NCI-H774 (cell line): ENCODE measurements at places on chromosomes 7 and 10.

DNA sequence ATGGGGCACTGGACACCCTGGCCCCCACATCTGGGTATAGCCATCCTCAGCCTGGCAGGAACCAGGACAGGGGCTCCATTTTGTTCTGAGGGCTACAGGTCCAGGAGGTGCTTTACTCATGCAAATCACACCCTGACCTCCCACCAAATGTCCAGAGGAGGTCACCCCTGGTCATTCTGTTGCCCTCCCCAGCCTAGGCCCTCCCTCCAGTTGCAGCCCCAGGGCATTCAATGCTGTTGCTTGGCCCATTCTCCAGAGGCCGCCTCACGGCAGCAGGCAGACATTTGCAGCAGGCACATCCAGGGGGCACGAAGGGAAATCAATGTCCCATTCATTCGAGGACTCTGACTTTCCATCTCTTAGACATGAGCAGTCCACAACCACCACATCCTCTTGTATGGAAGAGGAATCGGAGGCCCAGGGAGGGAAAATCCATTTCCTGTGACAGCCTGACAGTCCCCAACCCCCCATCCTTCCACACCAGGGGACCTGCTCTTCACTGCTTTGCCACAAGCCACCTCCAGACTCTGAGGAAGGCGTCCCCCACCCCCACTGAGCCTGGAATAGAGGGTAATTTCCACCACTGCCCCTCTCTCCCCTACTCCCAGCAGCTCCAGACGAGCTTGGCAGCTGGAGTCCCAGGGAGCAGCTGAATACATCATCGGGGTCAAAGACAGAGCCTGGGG lies 76.2 kb upstream of the UNC5B start:
- DNase-seq = no peak

DNA sequence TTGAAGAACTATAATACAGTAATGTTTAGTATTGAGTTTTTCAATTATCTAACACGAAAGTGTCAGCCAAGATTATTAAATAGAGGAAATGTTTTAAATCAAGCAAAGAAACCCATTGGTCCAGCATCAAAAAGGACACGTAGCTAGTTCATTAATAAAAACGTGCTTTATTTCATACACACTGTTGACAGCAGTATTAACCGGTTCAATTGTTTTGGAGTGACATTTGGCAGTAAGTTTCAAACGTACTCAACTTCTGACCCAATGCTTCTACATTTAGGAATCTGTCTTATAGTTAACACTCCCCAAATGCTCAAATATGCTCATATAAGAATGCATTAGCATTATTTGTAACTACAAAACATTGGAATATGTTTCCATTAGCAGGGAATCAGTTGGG lies 41.3 kb downstream of the SLC16A12 start:
- DNase-seq = no peak

- DNase-seq = no peak
Observed at GRCh38 chr7:29270594-29271318, 76.2 kb downstream of the CHN2 start.

DNA sequence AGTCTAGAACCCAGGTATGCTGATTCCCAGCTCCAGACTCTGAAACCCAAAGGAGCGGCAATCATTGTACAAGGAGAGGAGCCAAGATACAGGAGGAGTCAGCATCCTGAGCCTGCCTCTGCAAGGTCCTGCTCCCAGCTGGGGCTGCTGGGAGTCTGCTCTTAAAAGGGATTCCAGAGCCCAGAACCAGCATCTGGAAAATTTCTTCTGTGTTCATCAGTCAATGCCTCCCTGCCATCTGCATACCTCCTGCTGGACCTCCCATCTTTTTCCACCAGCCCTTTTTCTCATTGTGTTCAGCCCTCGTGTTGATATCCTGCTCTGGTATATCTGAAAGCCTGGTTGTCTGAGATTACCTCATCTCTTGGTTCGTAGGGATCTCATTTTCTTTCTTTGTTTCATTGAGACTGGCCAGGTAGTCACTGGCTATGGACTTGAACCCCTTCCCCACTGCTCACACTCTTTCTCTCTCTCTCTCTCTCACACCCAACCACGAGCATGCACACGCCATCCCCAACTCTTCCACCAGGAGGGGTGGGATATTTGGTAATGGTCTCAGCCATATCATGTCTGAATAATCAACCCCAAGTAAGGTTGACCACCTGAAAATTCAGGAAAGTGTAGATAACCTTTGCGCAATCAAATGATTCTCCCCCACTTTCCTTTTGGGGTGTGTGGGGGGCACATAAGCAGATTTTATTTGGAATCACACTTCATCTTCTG lies 608.8 kb downstream of the LRMDA start:
- no peak for DNase-seq

DNA sequence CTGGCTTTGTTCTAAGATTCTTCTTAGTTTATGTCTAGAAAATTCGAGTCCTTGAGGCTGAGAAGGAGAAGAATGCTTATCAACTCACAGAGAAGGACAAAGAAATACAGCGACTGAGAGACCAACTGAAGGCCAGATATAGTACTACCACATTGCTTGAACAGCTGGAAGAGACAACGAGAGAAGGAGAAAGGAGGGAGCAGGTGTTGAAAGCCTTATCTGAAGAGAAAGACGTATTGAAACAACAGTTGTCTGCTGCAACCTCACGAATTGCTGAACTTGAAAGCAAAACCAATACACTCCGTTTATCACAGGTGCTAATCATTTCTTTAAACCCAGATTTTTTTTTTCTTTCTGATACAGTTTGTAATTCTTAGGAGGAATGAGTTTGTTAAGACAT lies 6.7 kb downstream of the CEP55 start:
- DNase-seq = no peak

- no peak for DNase-seq
Observed at GRCh38 chr10:58930500-58930899, 245.9 kb upstream of the PHYHIPL start.

DNA sequence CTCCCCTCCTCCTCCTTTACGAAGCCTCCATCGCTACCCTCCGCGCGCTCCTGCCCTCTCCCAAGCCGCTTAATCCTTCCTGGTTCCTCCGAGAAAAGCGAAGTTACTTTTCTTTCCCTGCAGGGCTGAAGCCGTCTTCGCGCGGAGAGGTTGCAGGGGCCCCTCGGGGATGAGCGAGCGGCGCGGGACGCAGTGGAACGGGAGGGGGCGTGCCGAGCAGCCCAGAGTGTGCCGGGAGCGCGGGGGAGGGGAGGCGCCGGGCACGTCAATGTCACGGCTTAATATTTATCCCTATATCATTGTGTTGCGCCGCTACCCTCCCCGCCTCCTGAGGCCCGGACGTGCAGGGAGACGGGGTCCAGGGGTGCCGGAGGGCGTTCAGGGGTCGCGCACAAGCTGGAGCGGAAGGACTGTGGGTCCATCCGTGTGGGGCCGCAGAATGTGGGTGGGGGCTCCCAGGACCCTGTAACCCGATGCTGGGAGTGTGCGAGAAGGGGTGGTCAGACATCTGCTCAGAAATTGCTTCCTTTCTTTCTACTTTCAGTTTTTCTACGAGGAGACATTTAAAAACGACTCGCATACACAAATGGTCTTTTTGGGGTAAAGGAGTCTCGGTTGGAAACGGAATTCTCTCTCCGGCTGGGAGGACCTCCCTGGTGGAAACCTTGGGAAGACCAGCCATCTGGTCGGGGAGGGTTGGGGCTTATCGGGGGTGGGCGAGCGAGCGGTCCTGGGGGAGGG lies 2.4 kb downstream of the CDK6 start:
- DNase-seq = peak; percentile 30

- DNase-seq = no peak
Observed at GRCh38 chr10:93818086-93818485, 60.4 kb downstream of the LGI1 start.

- DNase-seq = no peak
Observed at GRCh38 chr7:11252705-11253272, 279.1 kb downstream of the PHF14 start.

DNA sequence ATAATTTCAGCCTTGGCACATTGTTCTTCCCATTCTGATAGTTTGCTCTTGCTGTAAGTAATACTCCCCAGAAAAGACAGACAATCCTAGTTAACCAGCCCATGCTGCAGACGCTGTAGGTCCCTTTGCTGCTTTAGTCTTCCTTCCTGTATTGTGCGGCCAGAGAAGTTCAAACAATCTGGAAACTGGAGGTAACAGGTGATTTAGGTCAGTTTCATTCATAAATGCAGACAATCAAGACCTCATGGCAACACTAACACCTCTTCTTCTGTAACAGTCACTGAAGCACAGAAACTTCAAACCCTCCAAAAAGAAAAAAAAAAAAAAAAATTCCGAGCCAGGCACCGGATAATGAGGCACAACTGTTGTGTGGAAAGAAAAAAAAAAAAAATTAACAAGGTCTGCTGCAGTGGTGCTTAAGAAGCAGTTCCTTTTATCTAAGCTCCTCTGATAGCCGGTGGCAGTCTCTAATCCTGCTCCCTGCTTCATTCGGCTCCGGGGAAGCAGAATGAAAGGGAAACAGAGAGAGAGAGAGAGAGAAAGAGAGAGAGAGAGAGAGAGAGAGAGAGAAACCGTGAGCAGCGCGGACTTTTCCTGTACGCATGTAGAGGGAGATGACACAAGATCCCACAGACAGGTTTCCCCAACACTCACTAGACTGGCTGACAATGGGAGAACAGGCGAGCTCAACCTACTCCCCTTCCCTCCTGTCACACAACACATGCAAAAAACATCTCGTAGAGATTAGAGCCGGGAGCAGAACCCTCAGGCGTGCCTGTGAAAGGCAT lies at the start of gene SEMA3A:
Gene SEMA3A, minus strand, starts transcription at position 306 of the 788 bp plus-strand sequence. Its CDS starts 203 bp downstream, at position 103.
- peak; percentile 9 for DNase-seq

GRCh38 chr7:122311734-122312450 lies 7.3 kb upstream of the FEZF1 start:
- DNase-seq = no peak

DNA sequence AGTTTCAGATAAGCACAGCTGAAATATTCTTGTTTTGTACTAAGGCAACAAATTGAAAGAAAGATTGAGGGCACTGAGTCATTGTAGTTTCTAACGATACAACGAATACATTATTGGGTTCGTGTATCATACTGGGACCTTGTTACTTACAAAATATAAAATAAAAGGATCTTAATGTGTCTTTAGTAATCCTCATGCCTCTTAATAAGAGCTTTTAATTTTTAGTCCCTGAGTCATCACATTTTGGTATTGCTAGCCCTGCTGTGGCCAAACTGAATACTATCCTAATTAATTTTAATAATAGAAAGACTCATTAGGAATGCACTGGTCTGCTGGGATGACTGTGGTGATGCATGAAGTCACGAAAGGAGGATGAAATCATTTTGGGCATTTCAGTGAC lies 309.7 kb downstream of the EXOC4 start:
- no peak for DNase-seq

DNA sequence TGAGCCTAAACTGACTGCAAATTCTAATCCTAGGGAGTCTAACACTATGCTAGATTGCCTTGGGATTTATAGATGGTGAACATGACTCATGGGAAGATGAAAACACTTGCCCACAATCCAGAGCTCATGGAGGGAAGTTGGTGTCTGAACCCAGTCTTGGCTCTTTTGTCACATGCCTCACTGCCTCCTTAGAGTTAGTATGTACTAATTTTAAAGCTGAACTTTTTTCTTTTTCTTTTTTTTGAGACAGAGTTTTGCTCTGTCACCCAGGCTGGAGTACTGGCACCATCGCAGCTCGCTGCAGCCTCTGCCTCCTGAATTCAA lies 14.4 kb downstream of the MRPL32 start:
- no peak for DNase-seq

GRCh38 chr7:156305351-156305750 lies 335.2 kb upstream of the RNF32 start:
- no peak for DNase-seq

DNA sequence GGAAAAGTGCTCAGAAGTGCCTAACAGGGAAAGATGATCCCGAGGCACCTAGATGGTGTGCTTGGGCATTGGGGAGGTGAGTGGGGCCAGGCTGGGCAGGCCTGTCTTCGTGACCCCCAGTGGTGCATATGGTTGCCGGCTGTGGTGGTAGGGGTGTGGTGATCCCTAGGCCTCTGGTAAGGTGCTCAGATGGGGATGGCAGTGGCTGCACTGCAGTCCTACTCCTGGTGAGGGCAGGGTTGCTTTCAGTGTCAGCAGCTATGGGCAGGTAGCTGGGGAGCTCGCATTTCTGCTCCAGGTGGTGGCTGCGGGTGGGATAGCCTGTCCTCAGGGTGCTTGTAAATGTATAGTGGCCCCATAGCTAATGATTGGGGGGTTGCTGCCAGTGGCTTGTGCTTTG lies 154.0 kb downstream of the RAMP3 start:
- DNase-seq = no peak

DNA sequence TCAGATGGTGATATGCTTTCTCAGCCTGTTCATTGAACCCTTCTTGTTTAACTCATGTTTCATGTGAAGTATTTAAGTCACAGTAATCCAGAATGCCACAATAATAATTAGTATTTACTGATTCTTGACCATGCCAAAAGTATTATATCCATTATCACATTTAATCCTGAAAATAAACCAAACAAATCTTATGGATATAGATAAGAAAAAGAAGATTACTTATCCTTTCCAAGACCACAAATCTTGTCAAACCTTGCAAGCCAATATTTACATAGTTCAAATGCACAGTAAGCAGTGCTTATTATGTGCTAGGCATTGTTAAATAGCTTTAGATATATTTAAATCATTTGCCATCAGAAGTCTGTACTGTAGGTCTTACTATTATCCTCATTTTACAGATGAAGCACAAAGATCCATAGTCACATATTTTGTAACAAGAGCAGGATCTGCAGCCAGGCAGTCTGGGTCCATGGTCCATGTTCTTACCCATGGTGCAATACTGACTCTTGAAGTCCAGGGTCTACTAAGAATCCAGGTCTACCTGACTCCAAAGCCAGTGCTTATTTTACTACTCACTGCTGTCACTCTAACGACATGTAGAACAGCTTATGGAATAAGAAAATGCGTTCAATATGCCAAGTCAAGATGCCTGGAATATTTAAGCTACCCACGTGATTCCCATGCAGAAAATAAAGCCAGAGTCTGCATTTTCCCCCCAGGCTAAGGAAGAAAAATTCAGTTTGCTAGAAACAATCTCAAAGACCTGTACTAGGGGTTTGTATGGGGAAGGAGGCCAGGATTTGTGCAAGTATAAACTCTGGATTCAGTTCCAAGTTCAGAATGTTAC lies 984.8 kb upstream of the LRRTM3 start:
- DNase-seq = no peak

DNA sequence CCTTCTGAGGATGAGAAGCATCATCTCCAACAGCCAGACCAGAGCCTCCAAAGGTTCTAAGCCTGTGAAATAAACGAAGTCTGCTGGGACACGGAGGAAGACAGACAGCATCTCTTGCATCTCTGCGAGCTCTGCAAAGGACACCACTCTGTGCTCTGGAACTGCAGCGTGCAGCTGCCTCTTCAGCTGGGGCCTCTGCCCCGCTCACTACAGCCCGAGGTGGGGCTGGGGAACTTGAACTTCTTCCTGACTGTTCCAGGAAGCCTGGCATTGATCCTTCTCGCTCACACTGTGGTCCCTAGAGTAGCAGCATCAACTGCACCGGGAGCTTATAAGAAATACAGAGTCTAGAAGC lies 163.3 kb downstream of the USP6NL start:
- no peak for DNase-seq

- no peak for DNase-seq
Observed at GRCh38 chr7:101853684-101854083, 36.3 kb downstream of the CUX1 start.

- no peak for DNase-seq
Observed at GRCh38 chr7:154775681-154776080, 227.2 kb downstream of the PAXIP1 start.
